ENCODE measurements at places on chromosomes 11 and 22.

DNA sequence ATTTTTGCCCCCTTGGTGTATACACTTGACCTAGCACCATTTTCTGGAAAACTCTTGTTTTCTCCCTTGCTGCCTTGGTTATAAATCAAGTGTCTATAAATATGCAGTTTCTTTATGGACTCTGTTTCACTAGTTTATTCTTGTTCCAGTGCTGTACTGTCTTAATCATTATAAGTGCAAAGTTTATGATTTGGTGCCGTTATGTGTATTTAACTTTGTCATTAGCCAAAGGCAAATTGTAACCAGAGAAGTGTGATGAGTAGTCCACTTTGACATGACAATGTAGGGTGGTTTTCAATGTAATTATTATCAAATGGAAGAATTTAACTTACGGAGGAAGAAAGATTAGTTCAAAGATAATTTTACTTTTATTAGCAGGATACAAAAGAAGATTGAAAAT is 40.3 kb downstream of the SPECC1L start:
- DNase-seq: no peak

- DNase-seq: no peak
Observed at GRCh38 chr22:32509045-32509444, 34.4 kb downstream of the FBXO7 start.

DNA sequence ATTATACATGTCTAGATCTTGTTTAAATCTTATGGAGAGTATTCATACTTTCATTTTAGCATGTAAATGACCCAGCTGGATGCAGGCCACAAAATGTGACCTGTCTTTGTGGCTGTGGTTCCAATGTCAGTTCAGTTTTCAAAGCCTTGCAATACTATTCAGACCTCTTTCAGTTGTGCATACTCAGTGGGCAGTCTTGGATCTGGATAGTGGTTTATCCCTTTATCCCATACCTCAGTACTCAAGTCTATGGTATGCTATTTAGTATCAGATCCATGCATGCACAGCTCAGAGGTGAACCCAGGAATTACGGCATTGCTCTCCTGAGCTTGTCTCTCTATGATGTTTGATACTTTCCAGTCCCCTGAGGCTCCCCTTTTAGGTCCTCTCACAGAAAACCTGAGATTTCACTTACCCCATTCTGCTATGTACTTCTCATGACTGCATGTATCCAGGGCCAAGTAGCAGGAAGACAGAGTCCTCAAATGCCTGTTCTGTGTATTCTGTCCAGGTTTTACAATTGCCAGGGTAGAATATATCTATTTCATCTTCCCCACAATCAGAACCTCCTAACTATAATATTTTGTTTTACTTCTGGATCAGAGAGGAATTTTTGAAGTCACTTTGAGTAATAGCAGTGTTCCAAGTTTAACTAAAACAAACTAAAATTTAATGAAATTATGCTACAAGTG is 6.9 kb upstream of the P4HA3 start:
- no peak for DNase-seq

GRCh38 chr11:20601221-20601914 is 2.0 kb downstream of the SLC6A5 start:
- no peak for DNase-seq

DNA sequence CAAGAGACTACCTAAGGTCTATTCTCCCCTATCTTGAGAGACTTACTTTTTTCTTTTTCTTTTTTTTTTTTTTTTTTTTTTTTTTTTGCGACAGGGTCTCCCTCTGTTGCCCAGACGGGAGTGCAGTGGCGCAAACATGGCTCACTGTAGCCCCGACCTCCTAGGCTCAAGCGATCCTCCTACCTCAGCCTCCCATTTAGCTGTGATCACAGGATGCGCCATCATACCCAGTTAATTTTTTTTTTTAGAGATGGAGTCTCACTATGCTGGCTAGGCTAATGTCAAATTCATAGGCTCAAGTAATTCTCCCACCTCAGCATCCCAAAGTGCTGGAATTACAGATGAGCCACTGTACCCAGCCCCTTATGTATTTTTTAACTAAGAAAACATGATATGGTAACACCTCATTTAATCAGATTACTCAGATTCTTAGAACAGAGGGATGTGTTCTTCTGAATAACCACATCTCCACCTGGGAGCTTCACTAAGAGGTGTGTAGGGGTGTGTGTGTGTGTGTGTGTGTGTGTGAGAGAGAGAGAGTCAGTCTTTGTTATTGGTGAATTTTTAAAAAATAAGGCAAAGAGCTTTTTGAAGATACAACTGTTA is 102.9 kb downstream of the USP35 start:
- no peak for DNase-seq

DNA sequence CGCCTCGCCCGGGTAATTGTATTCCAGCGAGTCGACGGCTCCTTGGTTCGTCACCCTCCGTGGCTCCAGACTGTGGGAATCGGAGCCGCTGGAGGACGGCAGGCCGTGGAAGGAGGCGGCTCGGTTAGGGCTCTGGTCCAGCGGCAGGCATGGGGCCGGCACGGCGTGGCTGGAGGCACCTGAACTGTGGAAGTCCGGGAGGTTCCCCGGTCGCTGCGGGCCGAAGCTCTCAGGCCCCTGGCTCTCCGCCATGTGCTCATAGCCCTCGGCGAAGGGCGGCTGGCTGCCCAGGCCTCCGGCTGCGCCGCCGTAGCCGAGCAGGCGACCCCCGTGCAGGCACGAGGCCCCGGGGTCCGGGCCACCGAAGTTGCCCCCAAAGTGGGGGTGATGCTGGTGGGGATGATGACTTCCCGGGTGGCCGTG is 1.7 kb downstream of the MN1 start:
- DNase-seq: peak; percentile 93

GRCh38 chr11:128924104-128924503 is 18.6 kb downstream of the TP53AIP1 start:
- peak; percentile 39 for DNase-seq

GRCh38 chr11:123176785-123177184 is 18.3 kb downstream of the CLMP start:
- DNase-seq: no peak

- DNase-seq: no peak
Observed at GRCh38 chr11:18367431-18367830, 26.9 kb upstream of the LDHA start.

DNA sequence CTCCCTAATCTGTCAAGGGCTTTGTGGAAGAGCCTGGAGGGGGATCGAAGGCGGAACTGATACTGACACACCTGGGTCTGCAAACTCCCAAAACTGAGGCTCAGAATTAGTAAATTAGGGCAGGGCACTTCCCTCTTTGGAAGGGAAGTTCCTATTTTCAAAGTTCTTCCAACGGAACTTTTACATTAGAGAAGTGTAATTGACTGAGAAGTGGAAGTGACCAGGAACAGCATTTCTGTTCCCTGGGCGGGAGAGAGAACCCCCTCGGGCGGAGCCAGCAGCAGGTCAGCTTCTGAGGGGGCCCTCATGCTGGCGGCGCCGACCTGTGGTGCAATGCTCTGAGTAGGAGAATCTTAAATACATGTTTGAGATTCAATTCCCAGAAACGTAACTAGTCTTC is 1.1 kb upstream of the CBL start:
- DNase-seq: peak; percentile 26

DNA sequence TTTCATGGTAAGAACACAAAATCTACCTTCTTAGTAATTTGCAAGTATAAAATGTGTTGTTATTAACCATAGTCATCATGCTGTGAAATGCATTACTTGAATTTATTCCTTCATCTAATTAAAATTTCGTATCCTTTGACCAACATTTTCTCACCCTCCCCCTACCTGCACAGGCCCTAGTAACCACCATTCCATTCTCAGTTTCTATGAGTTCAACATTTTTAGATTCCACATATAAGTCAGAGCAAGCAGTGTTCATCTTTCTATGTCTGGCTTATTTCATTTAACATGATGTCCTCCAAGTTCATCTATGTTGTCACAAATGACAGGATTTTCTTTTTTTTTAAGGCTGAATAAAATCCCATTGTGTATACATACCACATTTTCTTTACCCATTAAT is 43.5 kb upstream of the CCDC179 start:
- no peak for DNase-seq

- DNase-seq: peak; percentile 87
Observed at GRCh38 chr11:34165786-34166555, 60.5 kb downstream of the NAT10 start.

DNA sequence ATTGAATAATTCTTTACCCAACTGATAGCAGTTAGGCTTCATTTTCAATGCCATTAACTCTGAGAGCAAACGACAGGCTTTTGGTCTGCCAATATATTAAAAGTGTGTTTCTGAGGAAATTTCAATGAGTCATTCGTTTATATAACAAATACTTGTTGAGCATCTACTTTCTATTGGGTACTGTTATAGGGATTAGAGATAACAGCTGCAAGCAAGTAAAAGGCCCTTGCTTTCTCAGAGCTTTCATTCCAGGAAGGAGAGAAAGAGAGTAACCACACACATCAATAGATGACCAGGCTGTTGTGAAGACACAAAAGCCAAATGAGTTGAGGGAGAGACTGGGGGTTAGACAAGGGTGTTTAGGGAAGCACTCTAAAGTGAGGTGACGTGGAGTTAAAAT is 35.7 kb downstream of the CD44 start:
- peak; percentile 31 for DNase-seq

DNA sequence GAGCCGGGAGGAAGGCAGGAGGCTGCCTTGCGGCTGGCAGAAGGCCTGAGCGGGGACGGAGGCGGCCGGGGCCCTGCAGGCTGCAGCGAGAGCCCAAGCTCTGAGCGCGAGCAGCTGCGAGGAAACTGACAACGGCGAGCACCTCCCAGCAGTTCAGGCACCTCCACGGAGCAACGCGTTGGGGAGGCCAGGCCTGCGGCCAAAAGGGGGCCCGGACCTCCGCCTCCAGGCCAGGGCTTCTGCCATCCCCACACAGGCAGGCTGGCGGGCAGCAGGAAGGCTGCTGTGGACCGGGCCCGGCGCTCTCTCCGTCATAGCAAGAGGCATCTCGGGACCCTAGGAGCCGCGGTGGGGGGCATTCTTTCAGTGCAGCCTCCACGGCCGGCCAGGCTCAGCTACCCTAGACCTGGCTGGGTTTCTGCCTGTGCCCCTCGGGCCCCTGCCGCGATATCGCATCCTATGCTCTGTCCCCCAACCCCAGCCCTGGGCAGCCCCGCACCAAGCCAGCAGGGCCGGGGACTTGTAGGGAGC is 22.9 kb upstream of the SLC22A12 start:
- no peak for DNase-seq

GRCh38 chr11:73182824-73183321 is 35.2 kb upstream of the P2RY2 start:
- DNase-seq: no peak

Measured in osteoblast (primary cell).